Dermis blood vessel endothelial cell (primary cell): ENCODE measurements at places on chromosomes 3 and 15. TPM values are rescaled to one million over a fixed set of nuclear protein-coding genes. Genes with fewer than 3 reads are reported as not detected.

DNA sequence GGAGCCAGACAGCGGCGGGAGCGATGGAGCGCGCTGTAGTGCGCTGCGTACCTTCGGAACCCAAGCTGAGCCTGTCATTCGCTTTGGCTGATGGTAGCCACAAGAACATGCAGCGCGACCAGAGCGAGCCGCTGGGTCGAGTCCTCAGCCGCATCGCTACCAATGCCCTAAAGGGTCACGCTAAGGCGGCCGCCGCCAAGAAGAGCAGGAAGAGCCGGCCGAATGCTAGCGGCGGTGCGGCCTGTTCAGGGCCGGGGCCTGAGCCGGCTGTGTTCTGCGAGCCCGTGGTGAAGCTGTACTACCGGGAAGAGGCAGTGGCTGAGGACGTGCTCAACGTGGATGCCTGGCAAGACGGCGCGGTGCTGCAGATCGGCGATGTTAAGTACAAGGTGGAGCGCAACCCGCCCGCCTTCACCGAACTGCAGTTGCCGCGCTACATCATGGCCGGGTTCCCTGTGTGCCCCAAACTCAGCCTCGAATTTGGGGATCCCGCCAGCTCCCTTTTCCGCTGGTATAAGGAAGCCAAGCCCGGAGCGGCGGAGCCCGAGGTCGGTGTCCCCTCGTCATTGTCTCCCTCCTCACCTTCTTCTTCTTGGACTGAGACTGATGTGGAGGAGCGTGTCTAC lies 498 bp downstream of the PDE12 start:
- DNase-seq, result peak; percentile 56

GRCh38 chr3:11375333-11376088 lies 103.3 kb downstream of the ATG7 start:
- no peak for DNase-seq

DNA sequence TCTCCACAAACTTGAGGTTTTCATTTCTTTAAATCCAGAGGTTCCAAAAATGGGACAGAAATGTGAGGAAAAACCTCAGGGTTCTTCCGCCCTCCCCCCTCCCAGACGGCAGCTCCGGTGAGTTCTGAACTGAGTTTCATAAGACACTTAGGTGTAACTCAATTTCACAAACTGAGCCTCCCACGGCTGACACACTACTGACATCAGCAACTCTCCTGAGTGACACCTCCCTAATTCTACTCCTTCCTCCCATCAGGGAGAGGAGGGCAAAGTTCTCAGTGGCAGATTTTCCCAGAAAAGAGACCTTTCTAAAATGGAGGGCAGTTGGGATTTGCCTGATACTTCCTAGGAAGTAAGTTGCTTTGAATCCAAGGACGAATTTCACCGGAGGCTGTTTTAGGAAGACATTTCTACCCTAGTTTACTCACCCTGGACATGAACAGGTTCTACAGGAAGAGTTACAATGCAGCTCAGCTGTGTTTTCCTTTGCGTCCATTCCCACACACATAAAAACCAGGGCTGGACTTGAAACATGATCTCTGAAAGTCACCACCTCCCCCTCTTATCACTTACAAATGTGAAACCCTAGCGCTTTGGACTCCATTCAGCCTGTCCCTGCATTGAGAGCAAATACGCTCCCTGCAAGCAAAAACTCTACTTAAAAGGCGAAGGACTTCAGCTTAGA lies 78.1 kb upstream of the LMOD3 start:
- peak; percentile 87 for DNase-seq

Gene LMCD1
- total RNA-seq, result 39.9 and 106 TPM in 2 replicates

Gene C3orf33
- total RNA-seq, result 0.98 and 2.0 TPM in 2 replicates

Gene SPINK8
- not detected in 2 replicates for total RNA-seq

GRCh38 chr3:177331203-177331835 lies 134.0 kb upstream of the TBL1XR1 start:
- DNase-seq, result no peak

DNA sequence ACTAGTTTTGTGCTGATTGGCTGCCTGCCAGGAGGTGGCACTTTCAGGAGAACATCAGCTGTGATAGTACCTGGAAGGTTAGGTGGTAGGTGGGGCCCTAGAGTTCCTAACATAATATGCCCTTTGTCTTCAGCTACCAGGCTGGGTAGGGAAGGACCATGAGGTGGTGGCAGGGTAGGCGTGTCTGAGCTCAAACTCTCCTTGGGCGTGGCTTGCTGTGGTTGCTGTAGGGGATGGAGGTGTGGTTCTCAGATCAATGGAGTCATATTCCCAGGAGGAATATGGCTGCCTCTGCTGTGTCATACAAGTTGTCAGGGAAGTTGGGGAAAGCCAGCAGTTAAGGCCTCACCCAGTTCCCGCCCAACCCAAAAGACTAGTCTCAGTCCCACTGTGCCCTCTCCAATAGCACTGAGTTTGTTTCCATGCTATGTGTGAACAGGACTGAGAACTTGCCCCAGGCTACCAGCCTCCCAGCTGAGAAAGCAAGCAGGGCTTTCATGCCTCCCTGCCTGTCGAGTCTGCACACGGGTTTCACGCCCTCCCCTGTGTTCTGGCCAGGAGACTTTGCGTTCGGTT lies 107.7 kb downstream of the CHCHD4 start:
- DNase-seq, result no peak

DNA sequence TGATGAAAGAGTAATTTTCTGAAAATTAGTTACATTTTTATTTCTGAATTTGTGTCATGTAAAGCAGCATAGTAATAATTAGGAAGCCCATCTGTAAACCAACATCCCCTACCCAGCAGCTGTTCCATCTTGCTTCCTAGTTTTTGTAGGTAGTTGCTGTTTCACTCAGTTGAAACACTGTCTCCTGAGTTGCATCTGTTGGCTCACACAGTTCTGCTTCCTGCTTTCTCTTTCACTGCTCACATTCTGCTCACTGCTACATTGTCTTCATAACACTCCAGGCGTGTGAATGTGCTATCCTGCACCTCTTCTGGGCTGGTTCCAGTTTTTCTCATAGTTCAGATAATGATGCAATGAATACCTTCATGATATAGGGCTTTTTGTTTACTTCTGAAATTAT lies 123.4 kb downstream of the EPHB1 start:
- DNase-seq, result no peak

Gene PTX3
- 192 and 466 TPM in 2 replicates for total RNA-seq

DNA sequence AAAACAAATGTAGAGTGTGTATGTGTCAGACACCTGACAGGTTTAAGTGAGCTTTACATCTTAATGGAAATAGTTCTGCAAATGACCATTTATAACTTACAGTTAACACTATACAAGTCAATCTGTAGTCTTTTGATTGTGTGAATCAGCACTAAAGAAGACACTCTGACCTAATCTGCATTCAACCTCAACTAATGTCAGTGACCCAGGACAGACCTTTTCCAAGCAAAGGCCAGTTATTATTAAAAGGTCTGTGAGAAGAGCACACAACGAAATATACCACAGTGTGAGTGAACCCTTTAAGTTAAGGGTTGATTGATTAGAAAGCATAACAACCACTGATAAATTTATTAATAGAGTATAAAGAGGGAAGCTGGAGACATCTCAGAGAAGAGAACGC lies 761.9 kb upstream of the LMCD1 start:
- DNase-seq, result no peak

Gene CD86
- not detected in 2 replicates for total RNA-seq

Gene CAPN3
- 0.37 and 2.4 TPM in 2 replicates for total RNA-seq

GRCh38 chr15:46620392-46621013 lies 985.7 kb downstream of the SQOR start:
- DNase-seq, result no peak

Gene C3orf52
- 6.7 and 7.7 TPM in 2 replicates for total RNA-seq

- peak; percentile 27 for DNase-seq
Observed at GRCh38 chr3:107241217-107241616, 136.0 kb upstream of the CCDC54 start.

Gene IL5RA
- total RNA-seq, result not detected in 2 replicates

GRCh38 chr15:41494190-41494921 lies 682 bp downstream of the ITPKA start:
- peak; percentile 11 for DNase-seq

- no peak for DNase-seq
Observed at GRCh38 chr15:66673410-66674322, 28.4 kb upstream of the SMAD6 start.

DNA sequence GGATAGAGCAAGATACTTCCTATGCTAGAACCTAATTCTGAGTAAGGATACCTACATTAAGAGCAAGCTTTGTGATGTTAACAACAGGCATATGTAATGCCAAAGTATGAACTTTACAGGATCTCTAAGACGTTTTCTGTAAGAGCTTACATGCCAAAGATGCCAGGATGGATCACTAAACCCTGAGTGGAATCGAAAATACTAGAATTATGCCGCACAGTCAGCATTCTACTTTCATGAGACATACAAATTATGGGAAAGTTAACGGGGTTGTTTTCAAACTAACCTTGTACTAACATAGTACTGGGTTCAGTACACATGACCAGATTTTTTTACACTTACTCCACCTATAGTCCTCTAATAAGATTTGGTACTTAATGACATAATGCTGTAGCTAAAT lies 55.1 kb downstream of the AAGAB start:
- no peak for DNase-seq

DNA sequence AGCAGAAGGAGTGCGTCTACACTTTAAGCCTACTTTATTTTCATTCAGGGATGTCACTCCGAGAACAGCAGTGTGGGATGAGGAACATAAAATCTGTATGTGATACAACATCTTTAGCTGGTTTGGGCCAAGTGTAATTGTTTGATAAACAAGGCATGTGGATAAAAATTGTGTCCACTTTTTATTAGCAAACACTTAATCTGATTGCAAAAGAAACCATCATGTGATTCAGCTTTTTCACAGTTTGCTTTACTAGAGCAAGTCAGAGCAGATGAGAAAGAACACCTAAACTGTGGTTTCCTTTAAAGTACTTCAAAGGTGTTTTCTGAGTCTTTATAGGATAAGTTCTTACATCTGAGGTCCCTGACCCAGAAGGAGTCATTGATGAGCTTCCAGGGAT lies 237.9 kb downstream of the THSD4 start:
- DNase-seq, result no peak

DNA sequence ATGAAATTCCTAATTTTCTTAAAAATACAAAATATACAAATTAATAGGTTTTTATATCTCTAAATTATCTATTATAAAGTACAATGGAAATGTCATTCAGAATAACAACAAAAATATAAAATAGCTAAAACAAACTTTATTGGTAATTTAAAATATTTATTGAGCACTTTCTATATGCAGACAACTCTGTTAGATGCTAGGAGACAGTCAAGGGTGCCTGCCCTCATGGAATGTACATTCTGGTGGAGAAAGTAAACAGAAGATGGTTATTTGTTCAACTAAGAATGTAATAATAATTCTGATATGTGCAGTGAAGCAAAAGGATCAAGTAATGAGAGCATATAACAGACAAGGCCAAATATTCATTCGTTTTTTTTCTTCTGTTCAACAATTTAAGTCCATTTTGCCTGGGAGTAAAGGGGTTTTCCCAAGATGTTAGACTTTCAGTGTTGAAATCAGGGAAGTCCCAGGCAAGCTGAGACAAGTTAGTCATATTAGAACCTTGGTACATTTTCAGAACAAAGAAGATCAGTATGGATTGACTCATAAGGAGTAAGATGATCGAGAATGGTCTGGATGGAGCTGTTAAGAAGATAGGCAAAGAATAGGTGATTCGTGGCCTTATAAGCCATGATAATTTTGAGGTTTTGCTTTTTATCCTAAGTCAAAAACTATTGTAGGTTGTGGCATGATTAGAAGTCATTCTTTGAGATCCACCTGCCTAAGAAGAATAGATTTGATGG lies 150.2 kb upstream of the MLF1 start:
- DNase-seq, result peak; percentile 6

Gene PLA1A
- 2.4 and 14.8 TPM in 2 replicates for total RNA-seq

DNA sequence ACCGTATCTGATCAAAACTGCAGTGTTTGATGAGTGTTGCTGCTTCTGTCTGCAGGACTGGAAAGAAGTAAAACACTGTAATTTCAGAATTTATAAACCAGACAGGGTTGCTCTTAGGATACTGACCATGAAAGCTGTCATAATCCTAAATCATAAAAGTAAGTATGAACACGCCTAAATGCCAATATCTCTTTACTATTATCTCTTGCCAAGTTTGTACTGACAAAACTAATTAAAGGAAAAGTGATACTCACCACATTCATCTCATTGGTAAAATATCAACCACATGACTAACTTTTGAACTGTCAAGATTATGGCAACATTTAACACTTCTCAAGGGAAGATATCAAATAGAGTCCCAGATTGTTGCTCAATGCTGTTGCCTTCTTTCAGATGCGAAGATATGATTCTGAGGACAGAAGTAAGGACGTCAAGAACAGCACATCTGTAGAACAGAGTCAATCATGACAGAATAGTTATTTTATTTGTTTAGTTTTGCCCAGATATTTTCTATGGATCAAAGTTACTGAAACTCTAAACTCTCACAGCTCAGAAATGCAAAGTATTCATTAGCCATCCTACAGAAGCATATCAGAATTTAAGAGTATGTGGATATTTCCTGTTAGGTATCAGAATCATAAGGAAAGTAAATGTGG lies 61.4 kb upstream of the COL8A1 start:
- no peak for DNase-seq

DNA sequence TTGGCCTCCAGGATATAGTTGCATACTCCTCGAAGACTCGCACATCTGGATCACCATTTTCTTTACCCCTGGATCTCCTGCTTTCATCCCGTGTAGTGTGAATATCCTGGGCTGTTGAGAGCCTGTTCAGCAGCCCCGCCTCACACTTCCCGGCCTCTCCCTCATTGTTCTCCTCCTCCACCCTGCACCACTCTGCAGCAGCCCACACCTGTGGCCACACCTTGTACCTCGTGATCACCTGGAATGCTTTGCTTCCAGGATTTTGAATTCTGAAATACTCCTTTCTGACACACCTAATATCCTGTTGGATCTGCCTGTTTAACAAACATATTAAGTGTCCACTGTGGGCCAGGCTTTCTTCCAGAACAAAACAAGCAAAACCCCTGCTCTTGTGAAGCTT lies 14.4 kb downstream of the ABHD17C start:
- no peak for DNase-seq

DNA sequence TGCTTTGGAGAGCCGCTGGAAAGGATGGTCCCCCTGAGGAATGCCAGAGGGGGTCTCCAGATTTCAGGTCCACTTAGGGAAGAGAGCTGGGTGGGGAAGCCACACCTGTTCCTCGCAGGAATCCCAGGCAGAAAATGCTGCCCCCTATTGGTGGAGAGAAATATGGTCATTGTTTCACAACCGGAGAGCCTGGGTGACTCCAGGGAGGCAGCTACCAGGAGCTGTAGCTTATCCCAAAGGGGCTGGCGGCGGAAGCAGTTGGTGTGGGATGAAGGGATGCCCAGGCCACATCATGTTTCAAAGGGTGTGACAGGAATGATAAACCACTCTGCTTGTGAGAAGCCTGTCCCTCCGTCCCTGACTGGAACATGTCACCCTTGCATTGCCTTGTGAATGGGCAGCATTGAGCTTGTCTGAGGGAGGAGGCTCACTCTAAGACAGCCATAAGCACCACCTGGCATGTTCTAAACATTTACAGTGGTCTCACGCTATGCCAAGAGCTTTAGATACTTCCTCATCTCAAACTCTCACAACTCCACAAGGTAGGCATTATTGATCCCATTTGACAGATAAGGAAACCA lies 34.5 kb downstream of the POMGNT2 start:
- DNase-seq, result peak; percentile 5

GRCh38 chr3:159989973-159990846 lies 1.6 kb downstream of the IL12A start:
- no peak for DNase-seq
